GM20000 (cell line): ENCODE measurements at places on chromosomes 3 and 15.

- no peak for DNase-seq
Observed at GRCh38 chr15:94778840-94779239, 547.5 kb downstream of the MCTP2 start.

DNA sequence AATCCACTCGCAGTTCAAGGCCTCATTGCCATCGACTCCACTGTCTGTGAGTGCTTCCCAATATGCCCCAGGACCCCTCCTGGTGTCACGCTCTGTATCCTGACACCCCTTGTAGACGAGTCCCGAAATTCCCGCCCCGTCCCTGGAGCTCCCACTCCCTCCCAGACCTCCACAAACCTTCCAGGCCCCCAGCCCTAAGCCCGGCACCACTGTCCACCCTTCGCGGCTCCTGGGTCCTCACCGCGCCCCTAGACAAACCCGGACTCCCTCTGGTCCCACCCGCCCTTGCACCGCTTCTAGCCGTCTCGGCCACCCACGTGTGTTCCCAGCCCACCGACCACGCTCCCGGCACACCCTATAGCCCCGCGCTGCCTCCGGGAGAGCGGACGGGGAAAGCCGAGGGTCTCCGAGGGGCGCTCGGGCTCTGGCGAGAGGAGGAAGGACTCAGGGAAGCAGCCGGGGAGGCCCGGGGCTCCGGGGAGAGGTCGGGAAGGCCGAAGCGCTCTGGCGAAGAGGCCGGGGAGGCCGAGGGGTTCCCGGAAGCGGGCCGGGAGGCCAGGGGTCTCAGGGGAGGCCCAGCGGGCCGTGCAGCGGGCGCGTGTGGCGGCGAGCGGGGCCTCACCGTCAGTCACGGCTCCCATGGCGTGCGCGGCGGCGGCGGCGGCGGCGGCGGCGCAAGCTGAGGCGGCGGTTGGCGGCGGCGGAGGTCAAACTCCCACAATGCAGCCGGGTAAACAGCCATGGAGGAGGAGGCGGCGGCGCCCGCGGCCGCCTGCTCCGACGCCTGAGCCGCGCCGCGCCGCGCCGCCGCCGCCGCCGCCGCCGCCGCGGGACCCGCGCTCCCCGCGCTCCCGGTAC, at the start of the genes ATXN7 and THOC7:
Gene ATXN7, plus strand, starts transcription at position 718 of the 858 bp plus-strand sequence. CDS start 48,732 bp downstream, outside the sequence.
Gene THOC7, minus strand, starts transcription at position 656 of the 858 bp plus-strand sequence. Its CDS starts 15 bp downstream, at position 641.
- peak; percentile 90 for DNase-seq

- DNase-seq = peak; percentile 6
Observed at GRCh38 chr3:125512135-125512920, 7.7 kb downstream of the SNX4 start.

GRCh38 chr3:67415511-67415910, 238.9 kb downstream of the SUCLG2 start:
- no peak for DNase-seq

- peak; percentile 56 for DNase-seq
Observed at GRCh38 chr3:179015551-179016020, 56.0 kb downstream of the ZMAT3 start.

DNA sequence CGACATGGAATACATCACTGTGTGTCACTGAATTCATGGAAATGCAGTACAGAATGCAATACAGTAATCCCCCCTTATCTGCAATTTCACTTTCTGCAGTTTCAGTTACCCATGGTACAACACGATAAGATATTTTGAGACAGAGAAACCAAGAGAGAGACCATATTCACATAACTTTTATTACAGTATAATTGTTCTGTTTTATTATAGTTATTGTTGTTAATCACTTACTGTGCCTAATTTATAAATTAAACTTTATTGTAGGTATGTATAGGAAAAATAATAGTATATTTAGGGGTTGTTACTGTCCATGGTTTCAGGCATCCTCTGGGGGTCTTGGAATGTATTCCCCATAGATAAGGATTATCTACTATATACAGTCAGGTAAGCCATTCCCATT, 61.8 kb downstream of the MBNL1 start:
- no peak for DNase-seq

DNA sequence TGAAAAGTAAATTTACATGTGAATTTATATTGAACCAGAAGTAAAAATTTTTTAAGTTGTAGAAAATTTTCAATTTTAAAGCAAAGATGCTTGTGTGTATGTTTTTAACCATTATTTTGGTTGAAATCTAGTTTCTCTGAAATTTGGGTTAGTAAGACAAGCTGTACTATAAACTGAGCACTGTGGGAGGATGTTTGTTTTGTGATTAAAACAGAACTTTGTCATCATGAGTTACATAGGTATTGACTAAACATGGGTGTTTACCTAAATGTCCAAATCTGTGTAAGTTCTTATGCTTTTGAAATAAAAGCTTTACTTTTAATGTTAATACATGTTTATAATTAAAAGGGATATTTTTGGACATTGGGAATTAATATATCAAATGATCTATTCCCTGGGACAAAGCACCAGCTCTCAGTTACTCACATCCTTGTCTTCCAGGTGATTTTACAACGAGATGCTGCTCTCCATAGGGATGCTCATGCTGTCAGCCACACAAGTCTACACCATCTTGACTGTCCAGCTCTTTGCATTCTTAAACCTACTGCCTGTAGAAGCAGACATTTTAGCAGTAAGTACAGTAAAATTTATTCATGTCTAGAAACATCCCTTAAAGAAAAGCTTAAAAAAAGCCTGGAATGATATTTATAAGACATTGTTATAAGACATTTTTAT, 32.7 kb downstream of the RNF13 start:
- no peak for DNase-seq

DNA sequence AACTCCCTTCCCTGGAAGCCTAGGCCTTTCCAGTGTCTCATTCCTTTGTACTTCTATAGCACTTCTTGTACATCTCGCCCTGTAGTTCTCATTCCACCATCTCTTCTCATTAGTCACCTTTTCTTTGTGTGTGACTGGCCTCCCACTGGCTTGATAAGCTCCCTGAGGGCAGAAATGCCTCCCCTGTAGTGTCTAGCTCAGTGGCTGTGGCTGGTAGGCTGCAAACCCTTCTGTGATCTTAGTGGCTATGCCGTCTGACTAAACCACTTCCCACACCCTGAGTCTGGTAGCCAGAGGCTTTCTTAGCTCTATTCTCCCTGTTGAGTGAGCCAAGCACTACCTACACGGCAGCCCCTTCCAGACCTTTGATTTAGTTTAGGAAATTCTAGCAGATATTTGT, 24.4 kb upstream of the TNFAIP8L3 start:
- no peak for DNase-seq

DNA sequence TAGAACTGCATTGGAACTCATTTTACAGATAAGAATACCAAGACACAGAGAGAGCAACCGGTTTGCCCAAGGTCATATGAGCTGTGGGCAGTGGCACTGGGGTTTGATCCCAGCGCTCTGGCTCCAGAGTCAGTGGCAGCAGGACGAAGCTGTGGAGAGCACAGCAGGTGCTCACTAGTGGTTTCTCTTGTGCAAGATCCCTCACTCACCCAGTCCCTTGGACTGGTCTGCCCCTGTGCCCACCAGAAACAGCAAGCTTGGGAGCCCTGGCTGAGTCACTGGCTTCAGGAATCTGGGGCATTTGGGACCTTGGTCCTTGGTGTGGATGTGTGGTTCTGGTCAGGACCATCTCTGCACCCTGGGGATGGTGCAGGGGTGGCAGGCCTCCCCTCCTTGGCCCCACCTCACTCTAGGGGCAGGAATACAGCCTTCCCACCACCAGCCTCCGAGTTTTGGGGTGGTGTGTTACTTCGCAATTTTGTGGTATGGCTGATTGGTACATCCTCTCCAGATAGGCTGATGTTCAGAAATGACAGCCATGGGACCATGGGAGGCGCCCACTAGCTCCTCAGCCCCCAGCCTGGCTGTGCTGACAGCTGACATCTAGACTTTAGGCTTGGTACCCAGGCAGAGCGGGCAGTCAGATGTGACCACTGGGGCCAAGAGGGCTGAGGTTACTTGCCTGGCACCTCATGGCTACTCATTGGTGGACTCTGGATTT, 104.6 kb downstream of the LSM3 start:
- DNase-seq = no peak

DNA sequence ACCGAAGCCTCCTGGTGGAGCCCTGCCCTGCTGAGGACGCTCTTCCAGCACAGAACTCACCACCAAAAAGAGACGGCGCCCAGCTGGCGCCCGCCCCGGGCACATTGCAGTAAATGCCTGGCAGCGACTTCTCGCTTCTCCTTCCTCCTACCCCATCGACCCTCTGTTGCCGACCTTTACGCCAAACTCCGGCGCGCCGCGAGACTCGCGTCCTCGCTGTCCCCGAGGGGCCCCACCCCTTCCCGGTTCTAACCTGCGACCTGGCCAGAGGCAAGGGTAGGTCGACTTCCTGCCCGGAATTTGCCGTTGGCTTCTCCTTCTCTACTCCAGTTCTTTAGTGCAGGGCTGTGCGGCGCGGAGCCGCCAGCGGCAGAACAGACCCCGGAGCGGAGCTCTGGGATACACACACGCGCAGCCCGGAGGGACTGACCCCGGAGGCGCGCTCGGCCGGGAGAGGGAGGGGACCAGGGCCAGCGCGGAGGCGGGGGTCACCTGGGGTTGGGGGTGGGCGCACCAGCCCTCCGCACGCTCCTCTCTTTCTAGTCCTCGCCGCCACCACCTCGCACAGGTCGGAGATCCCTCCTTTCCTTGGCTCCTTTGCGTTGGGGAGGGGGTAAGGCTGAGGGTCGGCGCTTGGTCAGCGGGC, 226.6 kb upstream of the AZI2 start:
- no peak for DNase-seq

GRCh38 chr15:52651868-52652267, 27.3 kb downstream of the ATOSA start:
- DNase-seq = peak; percentile 55

DNA sequence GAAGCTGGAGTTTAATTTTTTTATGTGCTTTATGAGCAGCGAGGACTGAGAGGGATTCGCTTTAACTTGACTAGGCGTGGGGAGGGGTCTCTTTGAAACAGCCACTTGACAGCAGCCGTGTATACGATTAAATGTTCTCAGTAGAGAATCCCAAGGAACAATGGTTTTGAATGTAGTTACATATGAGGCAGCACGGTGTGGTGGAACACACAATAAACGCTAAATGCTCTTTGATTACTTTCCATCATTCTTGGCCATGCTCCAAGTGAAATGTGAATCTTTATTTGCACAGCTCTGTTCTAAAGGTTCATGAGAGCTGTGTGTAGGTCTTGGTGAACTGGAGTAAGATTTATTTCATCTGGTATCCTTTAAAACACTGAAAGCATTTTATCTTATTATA, 251.4 kb upstream of the TGFBR2 start:
- DNase-seq = no peak
